Nephron progenitor cell (in vitro differentiated cells): ENCODE measurements at places on chromosomes 4 and X.

DNA sequence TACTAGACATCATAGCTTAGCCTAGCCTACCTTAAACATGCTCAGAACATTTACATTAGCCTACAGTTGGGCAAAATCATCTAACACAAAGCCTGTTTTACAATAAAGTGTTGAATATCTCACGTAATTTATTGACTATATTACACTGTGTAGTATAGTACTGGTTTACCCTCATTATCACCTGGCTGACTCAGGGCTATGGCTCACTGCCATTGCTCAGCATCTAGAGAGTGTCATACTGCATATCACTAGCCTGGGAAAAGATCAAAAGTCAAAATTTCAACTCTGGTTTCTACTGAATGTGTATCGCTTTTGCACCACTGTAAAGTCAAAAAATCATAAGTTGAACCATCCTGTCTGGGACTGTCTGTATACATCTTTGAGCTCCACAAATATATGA, 78.6 kb downstream of the CEP44 start:
- DNase-seq, result no peak

GRCh38 chr4:85531560-85532341, 56.8 kb downstream of the ARHGAP24 start:
- DNase-seq, result no peak

DNA sequence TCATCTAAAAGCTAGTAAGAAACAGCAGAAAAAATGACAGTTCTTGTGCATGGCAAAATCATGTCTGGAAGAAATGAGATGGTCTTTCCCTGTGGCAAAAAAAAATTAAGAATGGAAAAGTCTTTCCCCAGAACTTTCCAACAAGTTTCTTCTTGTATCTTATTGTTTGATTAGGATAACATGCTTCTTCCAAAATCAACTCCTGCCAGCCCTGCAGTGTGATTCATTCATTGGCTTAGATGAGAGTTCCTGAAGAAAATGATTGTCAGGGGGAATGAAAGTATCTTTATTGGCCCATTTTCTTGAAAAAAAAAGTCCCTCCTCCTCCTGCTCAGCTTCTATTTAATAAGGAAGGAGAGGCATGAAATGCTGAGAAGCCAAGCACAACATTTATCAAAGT, 407.7 kb downstream of the ARAP2 start:
- DNase-seq, result no peak

DNA sequence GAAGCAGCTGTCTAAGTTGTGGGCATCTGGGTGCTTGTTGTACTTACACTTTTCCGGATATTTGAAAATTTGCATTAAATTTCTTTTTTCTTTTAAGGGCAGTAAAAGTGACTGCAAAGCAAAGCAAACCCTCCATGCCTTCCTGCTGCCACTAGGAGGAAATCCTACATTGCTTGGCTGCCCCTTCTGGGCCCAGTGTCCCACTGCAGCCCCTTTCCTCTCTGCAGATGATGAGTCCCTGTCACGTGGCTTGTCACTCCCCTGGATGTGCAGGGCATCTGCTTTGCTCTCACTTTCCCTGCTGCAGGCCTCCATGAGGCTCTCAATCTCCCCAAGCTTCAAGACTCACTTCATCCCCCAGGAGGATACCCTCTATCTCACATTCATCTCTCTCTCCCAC, 12.7 kb downstream of the TSR2 start:
- DNase-seq, result peak; percentile 19

GRCh38 chr4:137623013-137623412, 90.7 kb upstream of the PCDH18 start:
- no peak for DNase-seq

- no peak for DNase-seq
Measured at GRCh38 chrX:11499076-11500044, 166.4 kb downstream of the ARHGAP6 start.

DNA sequence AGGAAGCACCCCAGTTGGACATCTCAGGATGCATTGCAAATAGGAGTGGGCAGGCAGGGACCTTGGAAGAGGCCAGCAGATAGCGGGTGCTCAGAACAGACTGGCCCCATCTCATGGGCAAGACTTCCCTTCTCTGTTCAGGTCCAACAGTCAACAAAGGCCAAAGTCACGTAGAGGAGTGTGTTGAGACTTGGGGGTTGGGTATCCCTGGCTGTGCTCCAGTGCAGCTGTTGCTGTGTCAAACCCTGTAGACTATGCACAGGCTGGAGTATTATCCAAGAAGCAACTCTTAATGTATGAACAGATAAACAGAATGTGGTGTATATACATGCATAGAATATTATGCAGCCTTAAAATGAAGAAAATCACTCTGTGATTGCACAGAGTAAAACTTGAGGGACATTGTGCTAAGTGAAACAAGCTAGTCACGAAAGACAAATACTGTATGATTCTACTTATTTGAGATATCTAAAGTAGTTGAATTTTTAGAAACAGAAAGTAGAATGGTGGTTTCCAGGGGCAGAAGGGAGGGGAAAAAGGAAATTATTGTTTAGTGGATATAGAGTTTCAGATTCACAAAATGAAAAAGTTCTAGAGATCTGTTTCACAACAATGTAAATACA, 192.1 kb upstream of the LCORL start:
- DNase-seq, result no peak

- no peak for DNase-seq
Measured at GRCh38 chrX:118595501-118596042, 100.0 kb downstream of the DOCK11 start.

DNA sequence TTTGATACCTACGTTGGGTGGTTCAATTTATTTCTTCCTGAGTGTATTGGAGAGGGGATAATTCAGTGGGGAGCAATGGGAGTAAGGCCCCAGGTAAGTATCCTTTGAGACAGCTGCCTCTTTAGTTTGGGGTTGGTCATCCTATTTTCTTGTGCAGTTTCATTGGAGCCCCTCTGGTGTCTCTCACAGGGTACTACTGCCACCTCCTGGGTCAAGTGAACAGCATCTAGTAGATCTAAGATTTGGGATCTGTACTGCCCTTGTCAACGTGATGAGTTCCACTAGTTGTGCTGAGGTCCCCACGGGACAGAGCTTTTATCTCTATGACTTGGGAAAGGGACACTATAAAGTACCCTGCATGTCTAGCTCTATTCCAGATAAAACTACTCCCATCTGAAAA, 80.6 kb downstream of the PBDC1 start:
- peak; percentile 25 for DNase-seq

GRCh38 chrX:119871245-119871598, 311 bp downstream of the RNF113A start:
- no peak for DNase-seq

GRCh38 chr4:101604976-101605375, 185.6 kb upstream of the BANK1 start:
- DNase-seq, result no peak

GRCh38 chr4:130825284-130825683, 1729.3 kb downstream of the C4orf33 start:
- no peak for DNase-seq

GRCh38 chr4:12707381-12708175, 776.6 kb downstream of the RAB28 start:
- DNase-seq, result no peak

DNA sequence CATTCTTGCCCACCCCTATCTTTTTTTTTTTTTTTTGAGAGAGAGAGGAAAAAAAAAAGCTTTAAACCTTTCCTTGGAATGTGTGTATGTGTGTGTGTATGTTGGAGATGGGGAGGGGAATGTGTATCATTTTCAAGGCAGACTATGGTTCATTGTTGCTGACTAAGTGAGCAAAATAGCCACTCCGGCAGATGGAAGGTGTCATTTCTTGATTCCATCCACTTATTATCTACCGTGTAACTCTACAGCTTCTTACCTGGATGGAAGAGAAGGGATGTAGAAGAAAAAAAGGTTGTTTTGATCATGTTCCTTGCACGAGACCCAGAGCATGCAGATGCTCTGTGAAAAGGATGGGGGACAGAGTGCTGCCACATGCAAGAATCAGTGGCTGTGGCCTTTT, 5.9 kb upstream of the GK2 start:
- no peak for DNase-seq

- peak; percentile 36 for DNase-seq
Measured at GRCh38 chr4:40916880-40917279, 167.1 kb downstream of the NSUN7 start.

- DNase-seq, result peak; percentile 20
Measured at GRCh38 chr4:1862055-1862911, 6.3 kb upstream of the LETM1 start.

- DNase-seq, result no peak
Measured at GRCh38 chr4:152901205-152901604, 34.9 kb upstream of the FHDC1 start.

- DNase-seq, result no peak
Measured at GRCh38 chr4:90950385-90950841, 823.2 kb downstream of the CCSER1 start.

- no peak for DNase-seq
Measured at GRCh38 chr4:181674315-181674875, 568.8 kb upstream of the TENM3 start.

- no peak for DNase-seq
Measured at GRCh38 chr4:56099378-56099786, 150.6 kb downstream of the CEP135 start.

GRCh38 chr4:176806778-176807375, 14.2 kb upstream of the VEGFC start:
- DNase-seq, result no peak

GRCh38 chr4:1842993-1843448, 12.9 kb downstream of the LETM1 start:
- no peak for DNase-seq

DNA sequence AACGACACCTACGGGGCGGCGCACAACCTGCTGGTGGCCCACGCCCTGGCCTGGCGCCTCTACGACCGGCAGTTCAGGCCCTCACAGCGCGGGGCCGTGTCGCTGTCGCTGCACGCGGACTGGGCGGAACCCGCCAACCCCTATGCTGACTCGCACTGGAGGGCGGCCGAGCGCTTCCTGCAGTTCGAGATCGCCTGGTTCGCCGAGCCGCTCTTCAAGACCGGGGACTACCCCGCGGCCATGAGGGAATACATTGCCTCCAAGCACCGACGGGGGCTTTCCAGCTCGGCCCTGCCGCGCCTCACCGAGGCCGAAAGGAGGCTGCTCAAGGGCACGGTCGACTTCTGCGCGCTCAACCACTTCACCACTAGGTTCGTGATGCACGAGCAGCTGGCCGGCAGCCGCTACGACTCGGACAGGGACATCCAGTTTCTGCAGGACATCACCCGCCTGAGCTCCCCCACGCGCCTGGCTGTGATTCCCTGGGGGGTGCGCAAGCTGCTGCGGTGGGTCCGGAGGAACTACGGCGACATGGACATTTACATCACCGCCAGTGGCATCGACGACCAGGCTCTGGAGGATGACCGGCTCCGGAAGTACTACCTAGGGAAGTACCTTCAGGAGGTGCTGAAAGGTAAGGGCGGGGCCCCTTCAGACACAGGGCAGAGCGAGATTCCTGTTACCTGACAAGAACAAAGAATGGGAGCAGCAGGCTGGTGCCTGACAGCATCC, 11.7 kb downstream of the RPL9 start:
- no peak for DNase-seq

DNA sequence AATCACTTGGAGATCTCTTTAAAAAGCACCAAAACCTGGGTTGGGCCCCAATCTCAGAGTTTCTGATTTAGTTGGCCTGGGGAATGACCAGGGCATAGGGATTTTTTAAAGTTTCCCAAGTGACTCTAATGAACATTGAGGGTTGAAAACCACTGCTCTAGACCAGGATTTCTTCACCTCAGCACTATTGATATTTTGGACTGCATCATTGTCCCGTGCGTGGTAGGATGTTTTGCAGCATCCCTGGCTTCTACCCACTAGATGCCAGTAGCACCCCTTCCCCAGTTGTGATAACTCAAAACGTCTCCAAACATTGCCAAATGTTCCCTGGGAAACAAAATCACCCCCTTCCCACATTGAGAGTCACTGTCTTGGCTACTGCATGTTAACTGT, 61.8 kb downstream of the ATXN3L start:
- no peak for DNase-seq

DNA sequence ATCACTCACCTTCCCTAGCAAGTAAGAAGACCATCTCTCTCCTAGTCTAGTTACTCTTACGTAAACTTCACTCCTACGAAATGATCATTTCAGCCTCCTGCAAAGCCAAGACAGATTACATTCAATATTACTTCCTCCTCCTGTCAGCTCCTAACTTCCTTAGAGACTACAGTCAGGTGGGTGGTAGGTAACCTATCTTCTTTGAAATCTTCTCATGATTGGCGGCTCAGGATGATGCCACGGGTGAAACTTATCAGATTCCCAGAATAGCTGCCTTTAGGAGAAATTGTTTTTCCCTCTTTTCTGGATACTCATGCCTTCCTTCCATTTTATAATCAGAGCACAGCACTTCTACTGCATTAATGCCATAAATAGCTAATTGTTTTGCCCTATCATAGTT, 744.8 kb upstream of the HS3ST1 start:
- DNase-seq, result no peak

DNA sequence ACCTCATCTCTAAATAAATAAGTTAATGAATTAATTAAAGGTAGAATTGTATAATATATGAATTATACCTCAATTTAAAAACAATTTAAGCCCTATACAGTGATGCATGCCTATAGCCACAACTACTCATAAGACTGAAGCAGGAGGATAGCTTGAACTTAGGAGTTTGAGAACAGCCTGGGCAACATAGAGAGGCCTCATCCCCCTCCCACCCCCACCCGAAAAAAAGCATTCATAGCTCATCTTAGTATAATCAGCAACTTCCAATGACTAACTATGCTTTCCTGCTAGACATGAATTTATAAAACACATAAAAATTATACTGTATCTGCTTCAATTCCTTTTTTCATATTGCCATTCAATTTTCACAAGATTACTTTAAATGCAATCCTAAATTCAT, 1.6 kb downstream of the LRBA start:
- DNase-seq, result no peak

DNA sequence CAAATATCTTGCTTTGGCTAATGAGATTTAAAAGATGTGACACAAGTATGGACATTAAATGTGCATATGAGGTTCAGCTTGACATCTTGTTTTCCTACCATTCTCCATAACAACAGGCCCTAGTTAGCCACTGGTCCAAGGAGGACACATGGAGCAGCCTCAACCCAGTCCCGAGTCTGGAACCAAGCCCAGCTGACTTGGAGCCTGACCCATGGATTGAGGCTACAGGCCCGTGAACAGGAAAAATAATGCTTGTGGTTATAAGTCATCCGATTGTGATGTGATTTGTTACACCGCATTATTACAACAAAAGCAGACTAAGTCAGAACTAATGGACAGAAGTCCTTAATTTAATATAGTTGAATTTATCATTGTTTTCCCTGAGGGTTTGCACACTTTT, 123.2 kb upstream of the BANK1 start:
- no peak for DNase-seq

DNA sequence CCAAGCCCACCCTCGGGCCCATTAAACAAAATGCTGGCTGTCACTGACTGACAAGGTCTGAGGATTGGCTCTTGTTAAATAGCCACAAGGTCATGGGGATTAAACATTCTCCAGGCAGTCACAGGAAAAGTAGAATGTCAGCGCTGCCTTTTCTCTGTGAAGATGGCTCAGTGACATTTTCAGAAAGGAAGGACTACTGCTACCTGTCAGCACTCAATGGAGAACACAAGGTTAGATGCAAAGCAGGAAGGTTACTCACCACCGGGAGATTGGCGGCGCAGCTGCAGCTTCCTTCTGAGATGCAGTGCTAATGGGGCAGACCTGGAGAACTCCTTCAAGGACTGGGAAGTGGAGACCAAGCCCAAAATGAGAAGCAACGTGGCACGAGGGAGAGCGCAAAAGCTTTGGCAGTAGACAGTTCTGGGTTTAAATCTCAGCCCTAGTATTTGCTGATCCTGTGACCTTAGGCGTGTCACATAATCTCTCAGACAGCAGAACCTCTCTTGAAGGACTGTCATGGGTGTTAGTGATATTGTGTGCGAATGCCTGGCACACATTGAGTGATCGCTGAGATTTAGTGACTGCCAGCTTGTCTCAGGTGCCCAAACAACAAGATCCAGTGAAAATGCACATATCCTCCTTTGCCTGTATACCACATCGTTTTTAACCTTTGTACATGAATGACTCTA, 213.1 kb upstream of the BOD1L1 start:
- peak; percentile 6 for DNase-seq
